ENCODE measurements at places on chromosomes 2 and 18. TPM values are rescaled to one million over a fixed set of nuclear protein-coding genes. Genes with fewer than 3 reads are reported as not detected.
A peak's percentile ranks its signal among the peaks of the same experiment; 100 is the strongest.

GRCh38 chr2:164504253-164504652, 117.0 kb downstream of the GRB14 start:
- no peak overlapping the region for H3K4me3 ChIP-seq
- H3K27me3 ChIP-seq = no peaks in the 10 kb centered on the region
- no peak overlapping the region for H3K27ac ChIP-seq
- H3K36me3 ChIP-seq = no peaks in the 10 kb centered on the region
- peak; percentile 15 for DNase-seq

DNA sequence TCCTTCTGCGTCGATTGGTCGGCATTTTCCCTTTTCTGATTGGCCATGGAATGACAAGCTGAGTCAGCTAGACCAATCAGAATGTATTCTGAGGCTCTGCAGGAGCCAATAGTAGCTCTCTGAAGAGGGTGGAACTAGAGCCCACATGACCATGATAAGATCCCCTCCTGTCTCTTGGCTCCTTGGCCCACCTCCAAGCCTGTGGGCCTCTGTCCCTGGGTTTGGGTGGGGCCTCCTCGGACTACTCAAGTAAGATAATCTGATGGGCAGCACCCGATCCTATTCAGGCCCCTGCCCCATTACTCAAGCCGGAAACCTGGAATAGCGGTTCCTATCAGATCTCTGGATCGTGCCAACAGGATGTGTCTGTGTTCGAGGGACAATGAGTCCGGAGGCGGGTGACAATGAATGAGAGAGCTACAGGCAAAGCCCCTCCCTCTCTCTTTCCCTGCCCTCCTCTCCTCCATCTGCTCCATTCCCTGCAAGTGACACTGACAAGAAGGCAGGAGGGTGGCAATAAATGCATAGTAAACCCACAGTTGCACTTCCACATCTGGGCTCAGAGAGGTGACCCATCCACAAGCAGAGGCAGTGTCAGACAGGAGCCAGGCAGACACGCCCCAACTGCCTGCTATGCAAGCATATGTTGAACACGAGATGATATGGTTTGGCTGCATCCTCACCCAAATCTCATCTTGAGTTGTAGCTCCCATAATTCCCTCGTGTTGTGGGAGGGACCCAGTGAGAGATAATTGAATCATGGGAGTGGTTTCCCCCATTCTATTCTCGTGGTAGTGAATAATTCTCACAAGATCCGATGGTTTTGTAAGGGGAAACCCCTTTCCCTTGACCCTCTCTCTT, 114.7 kb downstream of the TNS1 start:
- no peaks in the 10 kb centered on the region for H3K4me1 ChIP-seq
- H3K27ac ChIP-seq = no peak overlapping the region
- no peak for DNase-seq
- H3K4me3 ChIP-seq = no peak overlapping the region

DNA sequence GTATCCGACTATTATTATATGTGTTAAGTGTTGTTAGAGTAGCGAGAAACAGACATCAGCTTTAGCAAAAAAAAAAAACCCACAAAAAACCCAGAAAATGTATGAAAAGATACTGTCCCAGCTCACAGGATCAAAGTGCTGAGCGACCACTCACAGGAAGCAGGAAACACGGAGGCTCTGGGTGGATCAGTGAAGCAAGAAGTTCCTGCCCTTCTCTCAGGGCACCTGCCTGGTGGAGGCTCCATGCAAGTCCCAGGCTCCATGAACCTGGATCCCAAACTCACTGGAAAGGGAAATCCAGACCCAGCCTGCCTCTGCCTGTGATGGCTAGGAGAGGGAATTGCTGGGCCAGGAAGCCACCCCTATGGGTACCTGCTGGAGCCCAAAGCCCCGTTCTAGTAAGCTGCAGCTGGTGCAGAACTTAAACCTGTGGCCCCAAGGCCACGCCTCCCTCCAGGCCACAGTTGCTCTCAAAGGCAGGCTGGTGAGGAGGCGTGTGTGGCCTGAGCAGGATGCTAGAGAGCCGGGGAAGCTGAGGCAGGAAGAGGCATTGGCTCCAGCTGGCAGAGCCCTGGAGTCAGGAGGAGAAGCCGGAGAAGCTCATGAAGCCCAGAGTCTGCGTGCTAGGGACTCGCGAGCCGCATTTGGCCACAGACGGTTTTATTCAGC, 63.5 kb upstream of the TAF1B start:
- no peaks in the 10 kb centered on the region for H3K36me3 ChIP-seq
- no peak overlapping the region for H3K4me3 ChIP-seq
- H3K27ac ChIP-seq = no peak overlapping the region

- DNase-seq = peak; percentile 85
- H3K27me3 ChIP-seq = peaks cover 75% of the 10 kb centered on the region
- H3K4me1 ChIP-seq = no peaks in the 10 kb centered on the region
- H3K4me3 ChIP-seq = peak within 1 kb of the TSS; percentile 22
- no peak within 1 kb of the TSS for H3K27ac ChIP-seq
These were observed at the start of gene CBLN2 for GRCh38 chr18:72544092-72544886. TSS of gene CBLN2 (minus strand) at chr18:72544342. CDS start at chr18:72542160, 2,182 bp downstream.

DNA sequence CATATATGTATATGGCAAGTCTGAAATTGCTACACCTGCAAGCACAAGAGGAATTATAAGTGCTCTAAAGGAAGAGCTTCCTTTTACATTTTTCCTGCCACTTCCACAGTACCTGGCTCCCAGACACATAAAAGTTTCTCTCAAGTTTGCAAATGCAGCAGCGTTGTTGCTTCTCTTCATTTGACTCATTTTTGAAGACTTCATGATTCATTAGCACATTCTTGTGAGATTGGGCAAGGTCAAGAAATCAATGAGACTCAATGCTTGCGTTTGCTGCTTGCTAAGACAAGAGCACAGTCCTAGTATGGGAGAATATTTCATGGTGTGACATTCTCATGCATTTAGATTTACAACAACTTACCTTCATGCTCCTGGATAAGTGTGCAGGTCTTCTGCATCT, 42.6 kb upstream of the PDCL3 start:
- H3K4me1 ChIP-seq = peaks cover 7% of the 10 kb centered on the region
- H3K27me3 ChIP-seq = no peaks in the 10 kb centered on the region
- no peaks in the 10 kb centered on the region for H3K36me3 ChIP-seq
- H3K27ac ChIP-seq = no peak overlapping the region
- DNase-seq = no peak

- DNase-seq = peak; percentile 27
- H3K4me1 ChIP-seq = peaks cover 14% of the 10 kb centered on the region
- no peaks in the 10 kb centered on the region for H3K36me3 ChIP-seq
- peak overlapping the region; percentile 17 for H3K27ac ChIP-seq
These were observed 252.8 kb downstream of the LDLRAD4 start for GRCh38 chr18:13471198-13471845.

DNA sequence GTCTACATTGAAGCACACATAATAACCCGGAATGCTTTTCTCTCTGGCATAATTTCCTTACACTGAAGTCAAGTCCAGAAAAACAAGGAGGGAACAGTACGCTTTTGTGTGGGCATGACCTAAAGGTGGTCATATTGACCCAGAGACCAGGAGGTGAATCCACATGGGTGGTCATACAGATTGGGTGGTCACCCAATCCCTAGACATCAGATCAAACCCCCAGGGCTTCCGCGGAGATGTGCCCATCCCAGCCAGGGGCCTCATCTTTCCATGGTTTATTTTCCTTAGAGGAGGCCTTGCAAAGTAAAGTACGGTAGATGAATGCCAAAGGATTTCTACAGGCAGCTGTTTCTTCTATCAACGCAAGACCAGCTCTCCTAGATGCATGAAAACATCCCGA, 38.8 kb downstream of the FAM168B start:
- DNase-seq = no peak
- H3K27ac ChIP-seq = no peak overlapping the region
- no peaks in the 10 kb centered on the region for H3K36me3 ChIP-seq
- no peak overlapping the region for H3K4me3 ChIP-seq
- no peaks in the 10 kb centered on the region for H3K4me1 ChIP-seq

- no peak overlapping the region for H3K27ac ChIP-seq
- H3K4me3 ChIP-seq = no peak overlapping the region
- no peaks in the 10 kb centered on the region for H3K27me3 ChIP-seq
- H3K36me3 ChIP-seq = no peaks in the 10 kb centered on the region
These were observed 1.8 kb upstream of the MERTK start for GRCh38 chr2:111896576-111896975.

DNA sequence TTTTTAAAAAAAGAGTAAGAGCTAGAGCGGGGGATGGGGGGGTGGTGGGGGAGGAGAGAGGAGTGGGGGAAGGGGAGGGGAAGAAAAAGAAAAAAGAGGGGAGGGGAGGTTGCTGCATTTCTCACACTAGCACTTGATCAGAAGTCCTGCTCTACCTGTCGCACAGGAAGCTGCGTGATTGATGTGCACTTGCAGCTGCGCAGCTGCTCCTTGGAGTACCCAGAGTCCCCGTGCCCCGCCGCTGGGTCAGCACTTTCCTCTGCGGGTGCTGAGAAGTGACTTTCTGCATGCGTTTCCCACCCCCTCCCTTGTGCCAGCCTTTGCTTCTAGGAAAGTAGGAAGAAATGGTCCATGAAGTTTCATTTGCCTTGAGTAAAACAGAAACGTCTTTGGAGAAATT, 297.3 kb downstream of the ETAA1 start:
- H3K27ac ChIP-seq = no peak overlapping the region
- H3K27me3 ChIP-seq = no peaks in the 10 kb centered on the region
- no peaks in the 10 kb centered on the region for H3K4me1 ChIP-seq
- no peak overlapping the region for H3K4me3 ChIP-seq

DNA sequence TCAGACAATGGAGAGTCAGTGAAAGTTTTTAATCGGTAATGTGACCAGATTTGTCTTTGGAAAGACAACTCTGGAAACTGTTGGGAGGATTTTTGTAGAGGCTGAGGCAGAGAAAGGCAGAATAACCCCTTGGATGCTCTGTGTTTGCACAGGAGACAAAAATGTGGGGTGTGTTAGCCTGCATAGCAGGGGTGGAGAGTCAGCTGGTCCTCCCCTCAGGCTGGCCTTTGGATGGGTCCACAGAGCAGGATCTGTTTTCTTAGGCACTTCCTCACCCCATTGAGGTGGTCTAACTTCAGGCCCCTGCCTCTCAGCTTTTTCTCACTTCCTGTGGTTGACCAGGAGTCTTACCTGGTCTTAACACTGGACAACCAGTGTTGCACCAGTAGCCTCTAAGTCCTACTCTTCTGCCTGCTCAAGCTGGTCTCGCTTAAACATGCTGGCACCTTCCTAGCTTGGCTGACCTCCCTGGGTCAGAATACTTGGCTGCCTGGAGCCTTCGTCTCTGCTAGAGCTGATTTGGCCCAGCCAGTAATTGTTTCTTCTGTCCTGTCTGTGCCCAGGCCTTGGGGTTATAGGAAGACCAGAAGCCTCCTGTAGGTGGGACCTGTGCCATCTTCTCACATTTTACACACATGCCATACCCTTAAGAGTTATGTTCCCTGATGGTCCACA, 259.8 kb upstream of the RASGRP3 start:
- no peaks in the 10 kb centered on the region for H3K27me3 ChIP-seq
- no peak overlapping the region for H3K4me3 ChIP-seq
- H3K4me1 ChIP-seq = peaks cover 9% of the 10 kb centered on the region

DNA sequence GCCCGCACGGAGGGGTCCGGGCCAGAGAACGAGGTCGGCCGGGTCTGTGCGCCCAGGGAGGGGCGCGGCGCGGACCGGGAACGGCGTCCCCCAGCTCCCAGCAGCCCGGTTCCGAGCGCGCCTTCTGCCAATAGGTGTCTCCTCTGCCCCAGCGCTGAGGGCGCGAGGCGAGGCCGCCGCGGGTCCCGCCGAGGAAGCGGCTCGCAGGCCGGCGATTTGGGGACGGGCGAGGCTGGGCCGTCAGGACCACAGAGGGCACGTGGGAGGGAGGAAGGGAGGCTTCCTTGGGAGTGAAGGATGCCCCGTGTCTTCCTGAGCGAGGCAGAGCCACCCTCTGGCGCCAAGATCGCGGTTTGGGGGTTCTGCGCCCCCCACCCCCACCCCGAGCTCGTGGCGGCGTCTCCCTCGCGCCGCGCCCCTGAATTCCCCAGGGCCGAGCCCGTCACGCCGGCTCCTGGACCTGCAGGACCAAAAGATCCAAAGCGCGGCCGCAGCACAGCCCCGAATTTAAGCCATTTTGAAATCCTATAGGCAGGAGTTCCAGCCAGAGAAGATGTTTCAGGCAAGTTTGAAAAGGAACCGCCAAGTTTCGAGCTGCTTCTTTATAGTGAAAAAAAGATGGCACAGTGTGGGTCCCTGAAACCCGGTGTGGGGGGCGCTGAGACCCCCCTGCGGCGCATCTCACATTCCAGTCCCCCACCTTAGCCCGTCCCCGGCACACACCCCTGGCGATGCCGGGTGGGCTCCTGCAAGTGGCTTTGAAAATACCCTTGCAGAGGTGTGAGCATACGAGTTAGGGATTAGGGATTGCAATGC, 909 bp downstream of the NFATC1 start:
- H3K36me3 ChIP-seq = no peaks in the 10 kb centered on the region
- peaks cover 25% of the 10 kb centered on the region for H3K4me1 ChIP-seq
- DNase-seq = peak; percentile 68

DNA sequence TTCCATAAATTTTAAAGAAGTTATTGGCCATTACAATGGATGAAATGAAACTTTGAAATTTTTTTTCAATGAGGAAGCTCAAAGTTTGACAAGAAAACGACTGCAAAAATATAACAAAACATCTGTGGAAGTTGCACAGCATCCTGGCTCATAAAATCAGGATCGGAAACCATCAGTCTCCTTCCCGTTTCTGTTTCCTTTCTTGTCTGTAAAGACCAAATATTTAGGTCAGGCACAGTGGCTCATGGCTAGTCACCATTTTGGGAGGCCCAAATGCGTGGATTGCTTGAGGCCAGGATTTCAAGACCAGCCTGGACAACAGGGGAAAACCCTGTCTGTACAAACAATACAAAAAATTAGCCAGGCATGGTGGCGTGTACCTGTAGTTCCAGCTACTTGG, 27.6 kb upstream of the SSB start:
- H3K36me3 ChIP-seq = no peaks in the 10 kb centered on the region
- no peaks in the 10 kb centered on the region for H3K4me1 ChIP-seq
- H3K27me3 ChIP-seq = no peaks in the 10 kb centered on the region
- no peak for DNase-seq
- no peak overlapping the region for H3K4me3 ChIP-seq

- no peaks in the 10 kb centered on the region for H3K36me3 ChIP-seq
- H3K27ac ChIP-seq = no peak overlapping the region
- H3K27me3 ChIP-seq = no peaks in the 10 kb centered on the region
- DNase-seq = no peak
- no peak overlapping the region for H3K4me3 ChIP-seq
These were observed 17.2 kb upstream of the TNP1 start for GRCh38 chr2:216877085-216877484.

- H3K4me1 ChIP-seq = peaks cover 25% of the 10 kb centered on the region
- no peak overlapping the region for H3K4me3 ChIP-seq
- H3K27ac ChIP-seq = peak overlapping the region; percentile 80
- peak; percentile 23 for DNase-seq
- no peaks in the 10 kb centered on the region for H3K36me3 ChIP-seq
These were observed 22.8 kb downstream of the ARHGAP28 start for GRCh38 chr18:6752202-6752860.

DNA sequence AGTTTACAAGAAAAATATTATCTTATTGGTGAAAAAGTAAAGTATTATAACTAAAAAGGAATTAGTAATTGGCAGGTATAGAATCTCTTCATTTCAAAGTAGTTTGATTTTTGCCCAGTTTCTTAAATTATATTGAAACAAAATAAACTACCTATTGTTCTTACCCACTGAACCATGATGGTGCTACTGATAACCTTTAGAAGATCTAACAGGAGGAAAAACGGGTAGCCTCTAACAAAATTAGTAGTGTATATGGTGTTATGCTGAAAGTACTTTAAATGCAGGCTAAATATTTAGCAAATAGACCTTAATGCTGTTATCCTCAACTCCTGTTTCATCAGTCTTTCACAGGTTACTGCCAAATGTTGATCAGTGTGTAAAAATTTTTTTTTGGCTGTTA, 19.1 kb downstream of the MRPS9 start:
- no peak overlapping the region for H3K27ac ChIP-seq
- no peaks in the 10 kb centered on the region for H3K36me3 ChIP-seq
- H3K4me3 ChIP-seq = no peak overlapping the region
- no peaks in the 10 kb centered on the region for H3K27me3 ChIP-seq

The LINC00305 gene
- 0.32 TPM for total RNA-seq

The DPP10 gene
- 15.7 TPM for total RNA-seq

Data from hepatocyte (in vitro differentiated cells).